ENCODE measurements at places on chromosomes 7 and 10.

DNA sequence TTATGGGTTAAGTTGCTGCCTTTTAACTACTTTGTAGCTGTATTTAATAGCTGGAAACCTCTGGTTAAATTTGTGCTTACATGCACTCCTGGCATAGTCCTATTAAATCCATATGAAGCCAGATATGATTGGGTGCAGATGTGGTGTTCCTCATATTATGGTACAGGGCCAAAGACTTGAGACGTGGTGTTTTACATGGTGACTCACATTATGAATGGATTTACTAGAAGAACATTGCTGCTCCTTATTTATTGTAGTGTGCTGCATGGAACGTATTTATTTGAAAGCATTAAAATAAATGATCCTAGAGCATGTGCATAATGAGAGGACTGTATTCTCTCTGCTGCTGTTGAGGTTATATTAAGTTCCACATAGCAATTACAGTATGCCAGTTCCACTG, 224.1 kb downstream of the SLC25A13 start:
- DNase-seq = no peak

- no peak for DNase-seq
Measured at GRCh38 chr10:61397175-61397986, 55.8 kb downstream of the TMEM26 start.

- DNase-seq = no peak
Measured at GRCh38 chr10:88138319-88138848, 275.0 kb downstream of the PTEN start.

DNA sequence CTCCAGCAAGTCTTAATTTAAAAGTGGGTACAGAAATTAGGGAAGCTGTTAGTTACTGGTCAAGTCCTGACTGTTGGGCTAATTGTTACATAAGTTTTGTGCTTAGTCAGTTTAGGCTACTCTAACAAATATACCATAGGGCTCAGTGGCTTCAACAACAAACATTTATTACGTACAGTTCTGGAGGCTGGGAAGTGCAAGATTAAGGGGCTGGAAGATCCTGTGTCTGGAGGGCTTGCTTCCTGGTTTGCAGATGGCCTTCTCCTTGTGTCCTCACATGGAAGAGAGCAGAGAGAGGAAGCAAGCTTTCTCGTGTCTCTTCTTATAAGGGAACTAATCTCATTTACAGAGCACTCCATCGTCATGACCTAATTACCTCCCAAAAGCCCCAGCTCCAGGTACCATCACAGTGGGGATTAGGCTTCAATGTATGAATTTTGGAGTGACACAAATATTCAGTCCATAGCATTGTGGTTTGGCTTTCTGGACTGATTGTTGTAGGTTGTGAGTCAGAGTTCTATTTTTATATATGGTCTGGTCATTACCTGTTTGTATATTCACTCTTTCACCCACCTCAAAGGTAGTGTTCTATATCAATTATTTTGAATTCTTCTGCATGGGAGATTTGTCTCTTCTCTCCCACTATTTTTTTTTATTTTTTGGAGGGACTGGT, 17.1 kb downstream of the ST7 start:
- no peak for DNase-seq

DNA sequence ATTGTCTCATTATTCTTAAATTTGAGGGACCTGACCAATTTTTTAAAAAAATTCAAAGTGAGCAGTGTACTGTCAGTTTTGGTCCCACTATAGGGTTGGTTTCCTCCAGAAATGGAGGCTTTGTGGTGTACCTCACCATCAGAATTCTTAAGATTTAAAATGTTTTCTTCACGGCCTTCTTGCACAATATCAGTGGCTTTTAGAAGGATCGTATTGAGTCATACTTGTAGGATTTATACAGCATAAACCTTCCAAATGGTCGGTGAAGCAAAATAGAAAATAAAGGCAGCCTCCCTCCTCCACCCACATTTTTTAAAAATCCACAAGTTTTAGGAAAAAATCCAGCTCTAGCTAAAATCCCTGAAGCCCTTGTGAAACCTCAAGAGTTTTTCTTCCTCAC, 126.4 kb downstream of the RNLS start:
- DNase-seq = no peak

GRCh38 chr10:85524001-85524666, 842.5 kb downstream of the GRID1 start:
- no peak for DNase-seq

DNA sequence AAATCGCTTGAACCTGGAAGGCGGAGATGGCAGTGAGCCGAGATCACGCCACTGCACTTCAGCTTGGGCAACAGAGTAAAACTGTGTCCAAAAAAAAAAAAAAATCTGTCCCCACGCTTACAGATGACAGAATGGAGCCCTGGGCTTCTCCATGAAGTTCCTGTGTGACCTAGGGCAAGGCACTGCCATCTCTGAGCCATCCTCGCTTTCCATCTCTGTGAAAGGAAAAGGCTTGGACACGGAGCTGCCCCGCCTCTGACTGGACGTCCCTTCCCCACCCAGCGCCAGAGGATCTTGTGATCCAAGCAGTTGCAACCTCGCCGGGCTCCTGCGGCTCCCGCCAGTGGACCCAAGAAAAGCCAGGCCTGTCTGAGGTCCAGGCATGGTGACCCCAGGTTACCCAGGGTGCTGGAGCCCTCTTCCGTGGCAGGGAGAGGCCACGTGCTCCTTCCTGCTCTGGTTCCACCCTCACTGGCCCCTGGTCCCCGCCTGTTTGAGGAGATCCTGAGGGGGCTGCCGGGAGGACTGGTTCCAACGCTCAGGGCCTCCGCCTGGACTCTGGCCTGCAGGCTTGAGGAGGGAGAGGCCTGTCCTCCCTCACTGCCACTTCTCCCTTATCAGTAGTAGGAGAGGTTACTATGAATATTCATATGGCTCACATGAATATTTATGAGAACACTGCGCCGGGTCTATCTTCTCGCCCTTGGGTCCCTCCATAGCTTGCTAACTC, 25.6 kb upstream of the ELFN1 start:
- no peak for DNase-seq

- no peak for DNase-seq
Measured at GRCh38 chr10:29703271-29703670, 68.5 kb upstream of the SVIL start.

GRCh38 chr7:4610768-4611467, 71.2 kb upstream of the FOXK1 start:
- no peak for DNase-seq

- DNase-seq = no peak
Measured at GRCh38 chr7:80632139-80632538, 6.3 kb upstream of the CD36 start.

DNA sequence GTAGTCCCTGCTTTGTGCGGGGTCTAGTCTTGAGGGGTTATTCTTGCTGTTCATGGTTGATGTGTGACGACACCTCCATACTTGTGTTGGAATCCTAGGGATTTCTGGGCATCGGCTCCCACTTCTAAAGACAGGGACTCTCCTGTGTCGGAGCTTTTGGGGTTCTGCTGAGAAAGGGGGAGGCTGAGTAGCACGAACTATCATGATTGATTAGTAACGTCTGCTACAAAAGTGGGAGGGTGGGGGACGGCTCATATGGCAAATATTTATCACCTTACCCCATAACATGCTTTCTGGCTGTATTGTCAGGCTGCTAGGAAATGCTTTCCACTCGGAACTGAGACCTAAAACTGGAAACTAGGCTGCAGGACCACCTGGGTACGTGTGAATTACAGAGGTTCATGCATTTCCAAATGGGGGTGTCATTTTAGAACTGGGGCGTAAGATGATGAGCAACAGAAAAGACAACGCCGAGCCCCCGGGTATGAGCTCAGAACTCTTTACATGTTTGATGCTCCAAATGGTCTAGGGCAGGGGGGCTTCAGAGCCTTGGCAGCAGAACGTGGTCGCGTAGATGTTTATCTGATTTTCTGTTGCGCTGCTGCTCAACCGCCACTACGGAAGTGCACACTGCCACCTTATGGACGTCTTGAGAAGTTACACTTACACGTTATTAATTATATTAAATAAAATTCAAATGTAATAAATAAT, 15.1 kb upstream of the NME8 start:
- no peak for DNase-seq

DNA sequence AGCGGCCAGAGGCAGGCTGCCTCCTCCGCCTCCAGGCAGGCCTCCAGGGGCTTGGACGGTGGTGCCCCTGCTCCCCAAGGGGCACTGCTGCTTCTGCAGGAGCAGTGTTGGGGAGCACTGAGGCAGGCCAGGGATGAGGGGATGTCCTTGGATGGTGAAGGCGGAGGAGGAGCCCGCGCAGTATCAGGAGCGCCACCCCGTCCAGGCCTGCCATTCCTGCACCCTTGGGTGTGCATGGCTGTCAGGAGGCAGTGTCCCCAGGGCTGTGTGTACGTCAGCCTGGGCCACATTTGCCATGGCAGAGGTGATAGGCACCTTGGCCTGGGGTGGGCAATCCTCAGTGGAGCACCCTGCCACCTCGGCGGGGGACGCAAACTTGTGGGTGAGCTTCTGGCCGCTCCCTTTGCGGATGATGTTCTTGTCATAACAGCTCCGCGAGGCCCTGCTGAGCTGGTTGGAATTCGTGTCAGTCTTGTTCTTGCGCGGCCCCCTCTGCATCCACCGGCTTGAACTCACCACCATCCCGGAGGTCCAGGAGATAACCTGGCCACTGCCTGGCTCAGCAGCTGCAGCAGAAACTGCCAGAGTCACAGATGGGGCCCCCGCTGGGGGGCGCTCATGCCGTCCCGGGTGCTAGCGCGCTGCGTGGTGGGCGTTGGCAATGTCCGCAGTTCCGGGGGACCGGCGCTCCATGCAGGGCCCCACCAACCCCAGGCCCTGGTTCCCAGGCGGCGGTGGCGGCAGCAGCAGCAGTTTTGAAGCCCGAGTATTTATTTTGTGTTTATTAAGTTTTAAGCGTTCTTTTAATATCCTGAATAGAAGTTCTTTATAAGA, 182.3 kb upstream of the ADCY1 start:
- DNase-seq = no peak

DNA sequence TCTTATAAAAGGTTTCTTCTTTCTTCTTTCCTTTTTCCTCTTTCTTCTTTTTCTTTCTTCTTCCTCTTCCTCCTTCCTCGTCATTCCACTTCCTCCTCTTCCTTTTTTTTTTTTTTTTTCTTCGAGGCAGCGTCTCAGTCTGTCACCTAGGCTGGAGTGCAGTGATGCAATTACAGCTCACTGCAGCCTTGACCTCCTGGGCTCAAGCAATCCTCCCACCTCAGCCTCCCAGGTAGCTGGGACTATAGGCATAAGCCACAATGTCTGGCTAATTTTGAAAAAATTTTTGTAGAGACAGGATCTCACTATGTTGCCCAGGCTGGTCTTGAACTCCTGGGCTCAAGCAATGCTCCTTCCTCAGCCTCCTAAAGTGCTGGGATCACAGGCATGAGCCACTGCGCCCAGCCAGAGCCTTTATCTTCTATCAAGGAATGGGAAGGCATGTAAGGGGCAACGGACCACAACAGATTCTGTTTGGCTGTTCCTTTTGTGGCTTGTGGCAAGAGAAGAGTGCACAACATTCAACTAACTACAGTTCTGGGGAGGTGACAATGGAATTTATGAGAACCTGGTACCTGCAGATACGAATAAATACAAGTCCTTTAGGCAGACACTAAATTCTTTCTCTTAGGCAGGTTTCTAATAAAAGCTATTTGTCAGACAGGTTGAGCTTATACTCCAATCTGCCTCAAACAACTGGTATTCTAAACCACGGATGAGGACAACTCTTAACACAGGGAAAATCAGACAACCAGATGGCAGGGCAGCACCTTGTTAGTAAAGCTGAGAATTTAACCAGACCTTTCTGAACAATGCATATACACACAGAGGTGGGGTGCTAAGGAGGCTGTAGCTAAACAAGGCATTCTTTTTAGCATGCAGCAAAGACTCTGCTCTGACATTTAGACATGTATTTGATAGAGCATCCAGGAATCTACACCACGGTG, 100.3 kb downstream of the DOCK4 start:
- no peak for DNase-seq

DNA sequence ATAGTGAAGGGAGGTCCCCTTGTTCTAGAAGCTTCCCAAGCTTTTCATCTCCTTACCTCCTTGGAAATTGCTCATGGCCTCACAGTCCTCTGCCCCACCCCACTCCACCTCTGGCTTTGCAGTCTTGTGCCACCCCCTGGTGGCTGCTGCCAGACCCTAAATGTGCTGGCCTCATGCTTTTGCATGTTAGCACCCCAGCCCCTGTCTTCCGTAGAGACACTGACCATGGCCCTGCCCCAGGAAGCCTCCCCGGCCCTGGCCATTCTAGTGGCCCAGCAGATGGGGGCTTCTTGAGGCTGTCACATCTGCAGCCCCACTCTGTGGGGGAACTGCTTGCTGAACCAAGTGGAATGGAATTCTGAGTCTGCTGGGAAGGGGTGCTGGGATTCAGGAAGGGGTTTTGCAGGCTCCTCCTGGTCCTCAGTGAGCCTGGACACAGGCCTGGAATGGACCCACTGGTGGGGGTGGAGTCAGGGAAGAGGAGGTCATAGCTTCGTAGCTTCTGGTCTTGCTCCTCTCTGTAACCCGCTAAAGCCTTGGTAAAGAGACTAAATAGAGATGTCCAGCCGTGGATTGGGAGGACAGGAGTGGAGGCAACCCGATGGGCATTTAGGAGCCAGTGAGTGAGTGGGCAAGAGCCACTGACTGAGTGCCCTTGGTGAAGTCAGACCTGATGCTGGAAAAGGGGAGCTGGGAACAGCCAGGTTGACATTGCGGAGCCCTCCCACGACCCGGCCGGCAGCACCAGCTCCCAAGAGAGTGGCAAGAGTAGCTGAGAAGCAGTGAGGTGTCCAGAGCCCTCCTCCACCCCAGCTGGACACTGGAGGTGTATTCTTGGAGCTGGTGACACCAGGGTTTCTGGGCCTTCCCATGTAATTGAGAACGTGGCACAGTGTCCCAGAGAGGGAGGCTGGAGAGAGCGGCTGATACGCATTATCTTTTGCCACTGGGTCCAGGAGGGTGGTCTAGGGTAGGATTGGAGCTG, 20.9 kb downstream of the RAMP3 start:
- no peak for DNase-seq
